Type B pancreatic cell (in vitro differentiated cells): ENCODE measurements at places on chromosomes 12 and 14.

GRCh38 chr14:61866932-61867920 lies 105.0 kb downstream of the SNAPC1 start:
- no peak overlapping the region for H3K4me3 ChIP-seq
- peaks cover 3% of the 10 kb centered on the region for H3K27me3 ChIP-seq
- H3K4me1 ChIP-seq: no peaks in the 10 kb centered on the region
- no peak overlapping the region for H3K27ac ChIP-seq

DNA sequence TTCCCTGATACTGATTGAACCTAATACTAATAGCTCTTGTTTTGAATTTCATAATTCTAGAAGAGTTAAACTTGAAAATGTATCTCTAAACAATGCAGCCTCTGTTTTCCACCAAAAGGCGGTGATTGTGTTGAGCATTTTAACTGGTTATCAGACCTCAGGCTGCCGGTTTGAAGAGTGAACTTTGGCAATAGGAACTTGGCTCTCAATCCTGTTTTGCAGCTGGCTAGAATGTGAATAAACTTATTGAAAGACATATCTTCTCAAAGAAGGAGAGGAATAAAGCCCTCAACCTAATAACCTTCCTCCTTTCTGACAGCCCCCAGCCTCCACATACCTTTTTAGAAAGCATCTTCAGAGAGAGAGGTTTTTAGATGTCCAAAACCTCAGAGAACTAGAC lies 105.4 kb downstream of the SRGAP1 start:
- no peak for DNase-seq
- H3K4me3 ChIP-seq: no peak overlapping the region
- H3K4me1 ChIP-seq: peaks cover 25% of the 10 kb centered on the region
- H3K27me3 ChIP-seq: no peaks in the 10 kb centered on the region
- peaks cover 6% of the 10 kb centered on the region for H3K36me3 ChIP-seq
- H3K27ac ChIP-seq: no peak overlapping the region

DNA sequence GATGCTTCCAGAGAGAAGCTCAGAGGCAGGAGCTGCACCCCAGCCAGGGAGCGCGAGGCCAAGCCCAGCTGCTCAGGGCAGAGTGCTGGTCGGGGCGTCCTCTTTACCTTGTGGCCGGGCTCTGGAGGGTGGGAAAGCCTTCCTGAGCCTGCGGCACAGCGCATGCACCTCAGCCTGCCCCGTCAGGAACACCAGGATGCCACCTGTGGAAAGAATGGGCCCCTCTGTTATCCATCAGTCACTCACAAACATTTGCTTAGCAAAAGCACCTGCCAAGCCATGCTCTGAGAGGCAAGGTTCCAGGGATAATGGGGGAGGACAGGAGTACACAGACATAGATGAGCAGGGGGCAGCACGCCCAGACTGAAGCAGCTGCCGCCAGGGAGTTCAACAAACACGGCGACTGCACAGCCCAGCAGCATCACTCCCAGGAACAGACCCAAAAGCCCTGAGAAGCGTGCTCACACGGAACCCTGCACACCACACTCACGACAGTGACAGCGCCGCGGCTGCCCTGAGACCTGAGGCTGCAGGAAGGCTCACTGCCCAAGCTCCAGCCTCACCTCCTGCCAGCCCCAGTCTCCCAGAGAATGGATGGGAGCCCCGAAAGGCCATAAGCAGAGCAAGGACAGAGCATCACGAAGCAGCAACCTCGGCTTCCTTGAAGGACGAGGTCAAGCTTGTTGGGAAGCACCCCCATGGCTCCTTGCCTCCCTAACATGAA lies 21.8 kb downstream of the DHX37 start:
- DNase-seq: no peak
- no peaks in the 10 kb centered on the region for H3K4me1 ChIP-seq
- peaks cover 7% of the 10 kb centered on the region for H3K36me3 ChIP-seq
- no peak overlapping the region for H3K27ac ChIP-seq
- H3K27me3 ChIP-seq: no peaks in the 10 kb centered on the region
- H3K4me3 ChIP-seq: no peak overlapping the region

DNA sequence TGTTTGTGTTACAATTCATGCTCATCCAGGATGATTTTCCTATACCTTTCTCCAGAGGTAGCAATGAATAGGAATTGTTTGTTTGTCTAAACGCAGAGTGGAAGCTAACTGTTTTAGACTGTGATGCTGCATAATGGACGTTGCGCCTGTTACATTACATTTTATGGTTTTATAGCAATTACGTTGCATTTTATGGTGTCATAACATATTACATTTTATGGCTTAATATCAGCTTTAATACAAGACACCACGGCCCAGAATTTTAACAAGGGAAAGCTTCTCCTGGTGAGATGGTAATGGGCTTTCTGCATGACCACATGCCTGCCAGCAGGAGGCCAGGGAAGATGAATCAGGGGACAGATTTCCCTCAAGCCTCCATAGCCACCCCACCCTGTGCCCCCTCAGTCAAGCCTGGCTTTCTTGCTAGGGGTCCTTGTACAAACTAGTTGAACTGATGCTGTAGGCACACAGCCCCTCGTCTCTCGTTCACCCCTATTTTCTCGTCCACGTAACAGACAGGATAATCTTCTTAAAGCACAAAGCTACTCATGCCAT lies 56.5 kb downstream of the HSPB8 start:
- no peak for DNase-seq
- peaks cover 26% of the 10 kb centered on the region for H3K27me3 ChIP-seq
- no peaks in the 10 kb centered on the region for H3K4me1 ChIP-seq
- no peaks in the 10 kb centered on the region for H3K36me3 ChIP-seq
- no peak overlapping the region for H3K4me3 ChIP-seq

DNA sequence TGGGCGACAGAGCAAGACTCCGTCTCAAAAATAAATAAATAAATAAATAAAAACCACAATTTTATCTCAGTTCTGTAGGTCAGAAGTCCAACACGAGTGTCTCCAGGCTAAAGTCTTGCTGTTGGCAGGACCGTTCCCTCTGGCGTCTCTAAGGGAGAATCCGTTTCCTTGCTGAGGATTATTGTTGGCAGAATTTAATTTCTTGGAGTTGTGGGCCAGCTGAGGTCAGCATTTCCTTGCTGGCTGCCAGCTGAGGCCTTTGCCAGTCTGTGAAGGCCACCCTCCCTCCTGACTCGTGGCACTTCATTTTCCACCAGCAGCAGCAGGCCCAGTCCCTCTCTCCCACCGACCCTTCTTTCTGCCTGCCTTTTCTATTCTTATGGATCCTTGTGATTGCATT lies 17.2 kb downstream of the PSMC1 start:
- no peaks in the 10 kb centered on the region for H3K27me3 ChIP-seq
- H3K4me3 ChIP-seq: no peak overlapping the region
- no peaks in the 10 kb centered on the region for H3K4me1 ChIP-seq
- no peak overlapping the region for H3K27ac ChIP-seq

DNA sequence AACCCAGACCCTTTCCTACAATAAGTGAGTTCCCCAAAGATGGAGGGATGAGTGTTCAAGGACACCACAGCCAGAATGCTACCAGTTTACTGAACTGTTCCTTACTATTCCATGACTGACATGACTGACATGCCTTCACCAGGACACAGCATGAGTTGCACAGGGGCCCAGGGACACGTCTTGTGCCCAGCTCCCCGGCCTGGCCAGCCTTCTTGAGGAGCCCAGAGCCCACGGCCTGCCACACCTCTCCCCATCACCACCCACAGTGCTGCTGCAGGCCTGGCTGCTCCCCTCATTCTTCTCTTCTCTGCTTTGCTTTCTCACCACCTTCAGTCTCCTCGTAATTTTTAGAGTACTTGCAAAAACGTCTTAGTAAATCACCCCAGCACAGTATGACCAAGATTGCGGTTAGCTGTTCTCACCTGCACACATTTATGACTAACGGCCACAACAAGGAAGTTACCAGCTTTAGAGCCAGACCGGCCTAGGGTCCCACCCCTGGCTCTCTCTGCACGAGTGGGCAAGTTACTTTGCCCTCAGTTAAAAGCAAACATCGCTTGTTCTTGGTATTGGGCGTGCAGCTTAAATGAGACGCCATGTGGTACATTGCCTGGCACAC lies 18.5 kb downstream of the PPP2R5E start:
- peak overlapping the region; percentile 16 for H3K27ac ChIP-seq
- H3K27me3 ChIP-seq: no peaks in the 10 kb centered on the region
- peaks cover 19% of the 10 kb centered on the region for H3K4me1 ChIP-seq
- H3K4me3 ChIP-seq: no peak overlapping the region
- H3K36me3 ChIP-seq: peaks cover 33% of the 10 kb centered on the region

GRCh38 chr14:64663174-64663573 lies 41.0 kb upstream of the PLEKHG3 start:
- no peaks in the 10 kb centered on the region for H3K27me3 ChIP-seq
- peaks cover 7% of the 10 kb centered on the region for H3K4me1 ChIP-seq
- DNase-seq: no peak
- no peak overlapping the region for H3K27ac ChIP-seq

- no peak for DNase-seq
- H3K4me1 ChIP-seq: peaks cover 60% of the 10 kb centered on the region
- H3K27ac ChIP-seq: no peak overlapping the region
- H3K4me3 ChIP-seq: no peak overlapping the region
- no peaks in the 10 kb centered on the region for H3K27me3 ChIP-seq
- no peaks in the 10 kb centered on the region for H3K36me3 ChIP-seq
These were observed 9.8 kb downstream of the CCDC85C start for GRCh38 chr14:99593971-99594841.

DNA sequence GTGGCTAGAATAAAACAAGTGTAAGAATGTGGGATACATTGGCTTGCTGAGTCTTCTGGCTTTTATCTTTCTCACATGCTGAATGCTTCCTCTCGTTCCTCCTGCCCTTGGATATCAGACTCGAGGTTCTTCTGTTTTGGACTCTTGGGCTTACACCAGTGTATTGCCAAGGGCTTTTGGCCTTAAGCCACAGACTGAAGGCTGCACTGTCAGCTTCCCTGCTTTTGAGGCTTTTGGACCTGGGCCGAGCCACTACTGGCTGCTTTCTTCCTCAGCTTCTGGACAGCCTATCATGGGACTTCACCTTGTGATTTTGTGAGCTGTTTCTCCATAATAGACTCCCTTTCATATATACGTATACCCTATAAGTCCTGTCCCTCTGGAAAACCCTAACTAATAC lies 300.9 kb upstream of the STXBP6 start:
- H3K4me1 ChIP-seq: no peaks in the 10 kb centered on the region
- no peak for DNase-seq
- H3K27me3 ChIP-seq: no peaks in the 10 kb centered on the region
- H3K36me3 ChIP-seq: no peaks in the 10 kb centered on the region

DNA sequence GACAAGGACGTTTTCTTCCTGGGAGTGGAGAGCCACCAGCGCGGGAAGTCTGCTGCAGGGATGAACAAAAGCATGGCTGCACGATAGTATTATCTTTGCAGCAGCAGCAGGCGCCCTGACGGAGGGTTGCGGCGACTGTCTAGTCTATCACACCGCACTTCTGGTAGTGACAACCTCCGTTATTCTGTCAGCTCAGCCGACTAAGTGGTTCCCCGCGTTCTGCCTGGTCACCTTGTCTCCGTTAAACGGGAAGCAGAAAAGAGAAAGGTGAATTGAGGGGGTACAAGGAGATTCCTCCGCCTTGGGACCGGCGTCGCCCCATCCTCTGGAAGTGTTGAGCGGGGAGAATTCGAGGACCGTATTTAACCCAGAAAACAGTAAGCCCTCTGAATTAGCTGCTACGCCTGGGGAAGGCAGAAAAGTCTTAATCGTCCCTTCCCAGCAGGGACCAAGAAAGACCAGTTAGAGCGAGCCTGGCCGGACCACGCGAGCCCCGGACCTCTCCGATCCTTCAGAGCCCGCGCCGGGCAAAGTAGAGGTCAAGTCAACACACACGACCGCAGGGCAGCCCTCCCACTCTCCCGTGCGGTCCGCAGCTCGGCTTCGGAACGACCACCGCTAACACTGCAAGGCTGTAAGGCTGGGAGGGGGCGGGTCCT lies 536 bp upstream of the DAAM1 start:
- H3K4me3 ChIP-seq: peak overlapping the region; percentile 99
- H3K4me1 ChIP-seq: peaks cover 34% of the 10 kb centered on the region
- H3K36me3 ChIP-seq: peaks cover 4% of the 10 kb centered on the region
- DNase-seq: no peak

DNA sequence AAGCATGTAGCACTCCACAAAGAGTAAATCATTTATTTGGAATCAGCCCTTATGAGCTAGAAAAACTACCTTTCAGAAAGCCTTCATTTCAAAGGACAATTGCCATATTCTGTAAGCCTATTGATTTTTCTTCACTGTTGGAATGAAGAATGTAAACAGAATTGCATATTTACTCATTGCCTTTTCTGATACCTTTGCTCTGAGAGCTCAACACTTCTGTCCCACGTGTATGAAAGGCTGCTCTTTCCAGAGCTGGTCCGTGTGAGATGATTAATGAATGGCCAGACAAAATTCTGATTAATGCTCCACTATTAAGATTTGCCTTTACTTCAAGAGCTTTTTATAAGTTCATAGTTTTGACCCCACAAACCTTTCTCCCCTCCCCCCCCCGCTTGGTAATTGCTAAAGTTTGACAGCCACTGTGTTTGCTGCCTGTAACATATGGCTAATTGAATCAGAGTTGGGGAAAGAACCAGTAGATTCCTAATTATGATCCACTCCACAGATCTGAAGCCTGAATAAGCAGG lies 63.0 kb upstream of the PLEKHA5 start:
- H3K27me3 ChIP-seq: no peaks in the 10 kb centered on the region
- peak overlapping the region; percentile 2 for H3K27ac ChIP-seq
- DNase-seq: no peak
- peak overlapping the region; percentile 7 for H3K4me3 ChIP-seq
- no peaks in the 10 kb centered on the region for H3K36me3 ChIP-seq

DNA sequence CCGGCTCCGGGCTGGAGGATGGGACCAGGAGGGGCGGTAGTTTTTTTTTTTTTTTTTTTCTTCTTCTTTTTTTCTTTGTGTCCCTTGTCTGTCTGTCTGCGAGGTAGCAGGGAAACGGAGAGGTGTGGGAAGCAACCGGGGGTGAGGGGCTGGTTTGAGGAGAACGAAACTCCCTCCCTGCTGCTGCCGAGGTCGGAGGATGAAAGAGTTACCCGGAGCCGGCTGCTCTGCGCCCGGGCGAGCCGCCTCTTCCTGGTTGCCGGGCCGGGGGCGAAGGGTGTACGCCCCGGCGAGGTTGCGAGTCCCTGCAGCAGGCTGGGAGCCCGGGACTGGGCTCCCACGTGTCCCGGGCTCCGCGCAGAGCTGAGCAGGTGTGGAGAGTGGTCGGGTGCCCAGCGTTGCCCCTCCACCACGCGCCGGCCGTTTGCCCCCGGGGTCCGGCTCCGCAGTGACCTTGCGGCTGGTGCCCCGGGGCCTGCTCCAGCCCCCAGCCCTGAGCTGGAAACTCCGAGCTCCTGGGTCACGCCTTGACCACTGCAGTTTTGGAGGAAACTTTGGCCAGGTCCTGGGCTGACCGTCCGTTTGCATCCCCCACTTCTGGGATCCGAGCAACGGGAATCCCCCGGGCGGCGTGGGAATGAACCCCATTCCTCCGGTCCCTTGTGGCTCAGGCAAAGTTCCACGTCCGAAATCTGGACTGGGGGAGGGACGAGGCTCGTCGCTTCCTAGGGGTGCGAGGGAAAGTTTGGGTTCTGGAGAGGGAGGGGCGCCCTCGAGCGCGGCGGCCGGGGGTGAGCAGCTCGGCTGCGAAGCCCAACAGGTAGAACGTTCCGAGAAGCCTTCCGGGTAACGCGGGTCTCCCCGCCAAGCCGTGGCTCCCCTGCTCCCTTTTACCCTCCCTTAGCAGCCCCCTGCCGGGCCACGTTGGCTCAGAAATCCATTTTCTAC lies 1.3 kb downstream of the CHST11 start:
- H3K4me1 ChIP-seq: peaks cover 15% of the 10 kb centered on the region
- H3K4me3 ChIP-seq: peak overlapping the region; percentile 97
- peak; percentile 73 for DNase-seq
- no peaks in the 10 kb centered on the region for H3K36me3 ChIP-seq
